RPMI7951 (cell line): ENCODE measurements at places on chromosomes 6 and 20. TPM values are rescaled to one million over a fixed set of nuclear protein-coding genes. Genes with fewer than 3 reads are reported as not detected.

The PTCRA gene
- total RNA-seq, result not detected in 2 replicates

GRCh38 chr6:144289006-144289405, 3.9 kb downstream of the UTRN start:
- DNase-seq, result no peak

The DPPA5 gene
- not detected in 2 replicates for total RNA-seq

The TGM3 gene
- total RNA-seq, result not detected in 2 replicates

DNA sequence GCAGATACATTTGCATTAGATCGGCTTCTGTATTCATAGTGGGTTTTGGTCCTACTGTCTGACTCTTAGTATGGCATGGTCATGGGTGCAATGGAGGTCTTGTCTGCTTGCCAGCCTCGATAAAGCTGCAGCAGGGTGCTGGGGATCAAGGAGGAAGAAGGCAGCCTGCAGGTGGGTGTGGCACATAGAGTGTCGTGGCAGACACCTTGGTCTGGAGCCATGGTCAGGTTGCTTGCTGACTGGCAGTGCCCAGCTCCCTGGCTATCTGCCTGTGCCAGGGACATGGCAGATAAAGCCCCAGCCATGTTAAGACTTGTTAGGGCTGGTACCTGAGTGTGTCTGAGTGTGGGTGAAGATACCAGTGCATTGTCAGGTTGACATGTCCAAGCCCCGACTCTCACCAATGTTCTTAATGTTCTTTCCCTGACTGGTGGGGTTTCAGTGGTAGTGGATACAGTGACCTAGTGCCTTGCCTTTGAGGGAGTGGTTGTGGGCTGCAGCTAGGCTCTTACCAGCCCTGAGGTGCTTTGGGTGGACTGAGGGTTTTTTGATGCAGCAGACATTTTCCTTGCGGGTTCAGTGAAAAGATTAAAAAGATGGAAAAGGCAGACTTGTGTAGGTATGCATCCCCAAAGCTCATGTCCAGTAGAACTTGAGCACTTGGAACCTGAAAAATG, 1.8 kb downstream of the FAM83D start:
- DNase-seq, result peak; percentile 13

DNA sequence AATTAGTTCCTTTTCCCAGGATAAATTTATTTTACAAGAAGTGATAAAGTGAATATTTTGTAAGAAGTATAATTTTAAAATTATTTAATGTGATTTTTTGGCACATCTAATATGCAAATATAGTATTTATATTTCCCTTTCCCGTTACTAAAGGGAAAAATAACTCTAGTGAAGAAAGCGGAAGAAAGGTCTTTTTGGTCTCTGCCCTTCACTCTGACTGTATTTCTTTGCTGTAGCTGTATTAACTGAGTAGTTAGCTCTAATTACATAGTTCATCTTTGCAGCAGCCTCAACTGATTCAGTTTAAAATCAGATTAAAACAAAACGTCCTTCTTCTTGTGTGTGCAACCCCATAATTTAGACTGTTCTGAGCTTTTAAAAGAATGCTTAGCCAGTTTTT, 57.4 kb upstream of the RNF144B start:
- DNase-seq, result no peak

GRCh38 chr6:44217332-44218143, 812 bp downstream of the MYMX start:
- DNase-seq, result no peak
